Mesothelial cell of epicardium (in vitro differentiated cells): ENCODE measurements at places on chromosomes 1 and 21.

GRCh38 chr1:244089561-244089960 is 38.5 kb downstream of the ZBTB18 start:
- DNase-seq, result no peak

- DNase-seq, result no peak
Measured at GRCh38 chr1:200337831-200338230, 72.0 kb downstream of the ZNF281 start.

GRCh38 chr1:89286549-89287180 is 14.0 kb upstream of the GBP5 start:
- DNase-seq, result no peak

DNA sequence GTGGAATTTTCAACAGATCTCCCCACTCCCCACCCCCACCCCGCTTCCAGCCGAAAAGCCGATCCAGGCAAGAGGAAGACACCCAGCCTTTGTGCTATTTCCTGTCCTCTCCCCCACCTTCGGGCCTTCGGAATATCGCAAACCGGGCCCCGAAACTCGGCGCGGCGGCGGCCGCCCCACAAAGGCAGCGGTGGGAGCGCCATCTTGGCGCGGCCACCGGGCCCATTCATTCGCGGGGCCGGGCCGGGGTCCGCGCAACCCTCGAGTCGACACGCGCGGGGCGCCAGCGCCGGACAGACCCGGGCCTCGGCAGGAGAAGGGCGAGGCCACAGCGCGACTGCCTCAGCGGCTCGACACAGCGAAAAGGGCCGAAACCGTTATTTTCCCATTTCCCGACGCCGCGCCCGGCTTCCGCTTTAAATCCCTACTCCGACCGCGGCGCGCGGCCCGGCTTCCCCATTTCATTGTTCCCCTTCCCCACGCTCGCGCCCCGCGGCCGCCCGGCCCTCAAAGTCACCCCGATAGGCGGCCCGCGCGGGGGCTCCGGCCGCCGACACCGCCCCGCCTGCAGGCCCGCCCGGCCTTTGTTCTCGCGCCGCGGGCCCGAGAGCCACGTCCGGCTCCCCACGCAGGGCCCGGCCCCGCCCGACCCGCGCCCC is 911 bp downstream of the GNB1 start:
- no peak for DNase-seq

DNA sequence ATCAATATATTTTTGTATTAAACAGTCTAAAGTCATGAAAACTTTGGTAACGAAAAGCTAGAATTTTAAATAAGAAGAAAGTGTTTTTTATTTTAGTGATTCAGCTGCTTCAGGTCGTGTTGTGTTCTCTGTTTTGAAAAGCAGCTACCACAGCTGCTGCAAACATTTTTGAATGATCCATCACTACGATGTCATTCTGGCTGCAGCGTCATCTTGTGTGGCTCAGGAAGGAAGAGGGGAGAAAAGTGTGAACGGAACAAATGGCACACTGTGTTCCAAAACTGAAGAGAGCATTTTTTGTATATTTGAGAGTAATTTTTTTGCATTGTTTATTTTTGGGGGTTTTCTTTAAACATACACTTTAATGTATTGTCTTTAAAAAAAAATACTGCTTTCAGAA is 323.0 kb upstream of the ADGRL2 start:
- DNase-seq, result no peak

DNA sequence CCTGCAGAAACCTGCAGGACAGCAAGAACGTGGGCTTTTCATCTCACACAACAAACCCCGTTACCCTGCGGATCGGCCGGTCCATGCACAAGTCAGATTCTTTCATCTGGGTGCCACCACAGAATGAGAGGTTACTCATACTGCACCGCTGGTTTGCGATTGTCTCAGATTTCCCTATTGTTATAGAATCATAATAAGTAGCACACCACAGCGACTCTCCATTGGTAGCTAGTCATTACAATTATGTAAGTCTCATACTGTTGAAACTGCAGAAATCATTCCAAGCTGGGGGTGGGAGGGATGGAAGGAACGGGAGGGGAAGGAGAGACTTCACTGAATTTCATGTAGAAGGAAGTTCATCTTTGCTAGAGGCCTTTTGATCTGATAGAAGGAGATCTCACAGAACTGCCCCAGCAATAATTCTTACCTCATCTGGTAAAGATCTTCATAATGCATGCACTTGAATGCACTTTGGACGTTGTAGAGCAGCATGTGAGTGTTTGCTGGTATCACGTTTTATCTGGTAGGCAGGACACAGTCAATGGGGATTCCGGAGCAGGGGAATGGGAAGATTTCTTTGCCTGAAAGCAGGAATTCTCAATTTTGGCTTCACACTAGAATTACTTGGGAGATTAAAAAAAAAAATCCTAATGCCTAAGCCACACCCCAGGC is 221.1 kb downstream of the KIF26B start:
- no peak for DNase-seq

- DNase-seq, result no peak
Measured at GRCh38 chr1:45880930-45881329, 77.5 kb downstream of the MAST2 start.

GRCh38 chr1:38241594-38242334 is 195.2 kb upstream of the POU3F1 start:
- no peak for DNase-seq

DNA sequence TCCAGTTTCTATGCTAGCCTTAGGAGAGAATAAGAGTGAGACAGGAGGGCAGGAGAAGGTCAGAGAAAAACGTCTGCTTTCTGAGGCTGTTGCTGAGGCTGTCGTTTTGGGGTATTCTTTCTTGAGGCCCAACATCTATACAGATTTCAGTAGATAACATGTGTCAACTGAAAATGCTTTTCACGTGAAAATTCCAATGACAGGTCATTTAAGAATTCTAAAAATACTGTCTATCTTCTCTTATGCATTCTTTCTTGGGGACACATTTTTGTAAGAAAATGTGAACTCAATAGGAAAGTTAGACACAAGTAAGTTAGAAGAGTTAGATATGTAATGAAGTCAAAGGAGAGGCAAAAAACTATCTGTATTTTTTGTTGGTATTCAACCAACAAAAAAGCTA is 150.8 kb downstream of the TGFB2 start:
- no peak for DNase-seq

DNA sequence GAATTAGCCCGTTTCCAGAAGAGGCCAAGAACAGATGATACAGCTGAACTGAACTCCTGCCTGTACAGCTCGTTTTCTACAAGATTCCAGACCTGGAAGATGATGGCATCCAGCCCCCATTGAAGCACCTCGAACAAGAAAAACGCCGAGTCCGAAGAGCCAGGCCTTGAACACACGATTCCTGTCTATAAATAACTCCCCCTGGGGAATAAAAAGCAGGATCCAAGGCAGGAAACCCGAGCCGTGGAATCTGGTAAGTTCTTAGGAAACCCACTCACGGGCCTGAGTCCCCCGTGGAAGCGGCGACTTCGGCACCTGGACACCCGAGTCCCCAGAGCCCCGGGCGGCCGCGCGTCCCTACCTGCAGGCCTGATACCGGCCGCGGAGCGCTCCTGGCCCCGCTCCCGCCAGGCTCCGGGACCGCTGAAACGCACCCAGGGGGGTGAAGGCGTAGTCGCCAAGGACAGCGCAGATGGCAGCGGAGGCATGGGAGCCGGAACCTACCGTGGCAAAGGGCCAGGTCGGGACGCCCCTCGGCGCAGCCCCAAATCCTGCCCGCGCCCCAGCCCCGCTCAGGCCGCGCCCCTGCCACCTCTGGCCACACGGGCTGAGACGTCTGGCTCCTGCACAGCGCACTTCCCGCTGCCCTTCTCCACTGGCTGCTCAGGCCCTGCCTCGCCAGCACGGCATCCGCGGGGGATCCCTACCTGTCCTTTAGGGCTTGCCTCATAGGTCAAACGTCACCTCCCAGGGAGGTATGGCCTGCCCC is 14.0 kb upstream of the HLCS start:
- DNase-seq, result no peak

DNA sequence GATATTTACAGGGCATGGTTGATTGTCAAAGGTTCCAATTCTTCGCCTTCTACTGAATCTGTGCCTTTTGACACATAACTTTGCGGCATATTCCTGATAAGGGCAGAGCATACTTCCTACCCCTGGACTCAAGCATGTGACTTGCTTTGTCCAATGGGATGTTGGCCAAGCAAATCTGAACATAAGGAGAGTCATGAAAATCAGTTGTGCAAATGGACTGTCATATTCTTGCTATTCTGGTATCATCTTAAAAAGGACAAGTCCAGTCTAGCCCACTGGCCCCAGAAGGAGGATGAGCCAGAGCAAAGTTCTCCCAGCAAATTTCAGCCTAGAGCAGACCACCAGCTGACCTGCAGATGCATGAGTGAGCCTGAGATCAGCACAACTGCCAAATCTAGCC is 41.0 kb upstream of the MUTYH start:
- no peak for DNase-seq

DNA sequence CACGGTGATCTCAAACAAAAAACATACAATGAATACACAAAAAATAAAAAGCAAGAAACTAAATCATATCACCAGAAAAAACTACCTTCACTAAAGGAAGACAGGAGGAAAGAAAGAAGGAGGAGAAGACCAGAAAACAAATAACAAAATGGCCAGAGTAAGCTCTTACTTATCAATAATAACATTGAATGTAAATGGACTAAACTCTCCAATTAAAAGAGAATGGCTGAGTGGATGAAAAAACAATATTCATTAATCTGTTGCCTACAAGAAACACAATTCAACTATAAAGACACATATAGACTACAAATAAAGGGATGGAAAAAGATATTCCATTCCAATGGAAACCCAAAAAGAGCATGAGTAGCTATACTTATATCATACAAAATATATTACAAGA is 27.2 kb downstream of the LRIF1 start:
- DNase-seq, result no peak

- DNase-seq, result no peak
Measured at GRCh38 chr1:197440715-197441114, 172.7 kb downstream of the CRB1 start.

- no peak for DNase-seq
Measured at GRCh38 chr1:212479188-212479587, 46.5 kb downstream of the NENF start.

DNA sequence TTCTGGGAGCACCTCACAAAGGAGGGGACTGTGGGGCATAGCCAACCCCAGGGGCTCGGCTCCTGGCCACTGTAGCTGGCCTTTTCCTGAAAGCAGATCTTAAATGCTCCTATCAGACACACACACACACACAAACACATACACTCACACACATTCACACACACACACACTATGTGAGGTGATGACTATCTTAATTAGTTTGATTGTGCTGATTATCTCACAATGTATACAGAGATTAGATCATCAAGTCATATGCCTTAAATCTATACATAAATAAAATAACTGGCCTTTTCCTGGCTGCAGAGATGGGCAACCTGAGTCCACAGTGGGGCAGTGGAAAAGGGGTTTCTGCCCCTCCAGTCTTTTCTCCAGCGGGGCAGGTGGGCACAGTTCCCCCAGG is 27.1 kb downstream of the LGR6 start:
- no peak for DNase-seq

GRCh38 chr1:155889566-155889965 is 21.6 kb downstream of the RIT1 start:
- DNase-seq, result no peak

GRCh38 chr1:169201084-169201619 is 94.7 kb downstream of the ATP1B1 start:
- DNase-seq, result no peak

DNA sequence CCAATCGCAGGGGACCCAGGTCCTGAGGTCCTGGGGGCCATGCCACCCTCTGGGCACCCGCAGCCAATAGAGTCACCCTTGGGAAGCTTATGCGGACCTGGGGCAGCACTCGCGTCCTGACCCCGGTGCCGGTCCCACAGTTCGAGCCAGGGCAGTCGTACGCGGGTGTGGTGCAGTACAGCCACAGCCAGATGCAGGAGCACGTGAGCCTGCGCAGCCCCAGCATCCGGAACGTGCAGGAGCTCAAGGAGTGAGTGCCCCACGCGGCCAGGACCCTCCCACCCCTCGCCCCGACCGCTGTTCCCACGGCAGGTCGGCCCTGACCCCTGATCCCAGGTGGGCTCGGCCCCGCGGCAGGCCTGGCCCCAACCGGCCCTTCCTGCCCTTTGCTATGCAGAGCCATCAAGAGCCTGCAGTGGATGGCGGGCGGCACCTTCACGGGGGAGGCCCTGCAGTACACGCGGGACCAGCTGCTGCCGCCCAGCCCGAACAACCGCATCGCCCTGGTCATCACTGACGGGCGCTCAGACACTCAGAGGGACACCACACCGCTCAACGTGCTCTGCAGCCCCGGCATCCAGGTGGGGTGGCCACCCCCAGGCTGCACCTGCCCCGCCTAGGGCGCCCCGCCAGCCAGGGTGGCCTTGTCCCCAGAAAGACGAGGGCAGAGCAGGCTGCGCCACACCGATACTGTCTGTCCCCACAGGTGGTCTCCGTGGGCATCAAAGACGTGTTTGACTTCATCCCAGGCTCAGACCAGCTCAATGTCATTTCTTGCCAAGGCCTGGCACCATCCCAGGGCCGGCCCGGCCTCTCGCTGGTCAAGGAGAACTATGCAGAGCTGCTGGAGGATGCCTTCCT is 20.5 kb downstream of the COL6A1 start:
- peak; percentile 37 for DNase-seq

DNA sequence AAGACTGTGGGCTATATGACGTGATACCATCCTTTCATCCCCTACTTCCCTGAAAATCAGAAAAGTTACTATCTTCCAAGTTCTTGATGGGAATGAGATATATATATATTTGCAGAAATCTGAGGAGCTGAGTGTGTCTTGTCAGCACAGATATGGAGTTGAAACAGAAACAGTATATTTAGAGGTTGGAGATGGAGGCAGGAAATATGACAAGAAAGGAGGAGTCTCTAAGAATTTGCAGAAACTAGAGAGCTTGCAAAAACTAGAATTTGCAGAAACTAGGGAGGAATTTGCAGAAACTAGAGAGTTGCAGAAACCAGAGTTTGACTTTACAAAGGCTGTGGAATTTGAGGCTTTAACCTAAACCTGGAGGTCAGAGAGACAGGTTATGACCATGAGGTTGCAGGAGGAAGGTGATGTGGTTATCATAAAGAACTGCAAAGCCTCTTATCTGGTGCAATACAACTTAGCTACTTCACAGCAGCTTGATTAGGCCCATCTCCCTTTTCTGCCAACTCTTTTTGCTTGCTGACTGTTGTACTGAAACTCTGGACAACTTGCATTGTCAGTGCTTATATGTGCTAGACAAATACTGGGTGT is 22.3 kb downstream of the XCL2 start:
- no peak for DNase-seq

- DNase-seq, result no peak
Measured at GRCh38 chr1:118659646-118660045, 328.5 kb downstream of the TBX15 start.

DNA sequence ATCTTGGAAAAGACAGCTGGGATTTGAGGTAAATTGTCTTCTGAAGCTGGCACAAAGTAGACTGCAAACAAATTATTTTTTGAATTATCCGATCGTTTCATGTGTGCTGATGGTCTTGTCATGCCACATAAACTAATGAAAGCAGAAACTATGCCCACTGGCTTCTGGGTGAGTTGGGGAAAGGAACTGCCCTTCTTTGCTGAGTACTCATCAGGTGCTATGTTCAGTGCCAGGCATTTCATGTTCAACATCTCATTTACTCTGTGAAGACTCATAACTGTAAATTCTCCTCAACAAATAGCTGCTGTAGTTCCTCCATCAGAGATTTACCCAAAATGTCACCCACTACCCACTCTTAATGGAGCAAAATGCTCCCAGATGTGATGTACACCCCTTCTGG is 1.2 kb downstream of the TRIT1 start:
- DNase-seq, result no peak
